ENCODE measurements at places on chromosomes 16 and 17.

GRCh38 chr16:76210157-76210556 is 67.0 kb upstream of the CNTNAP4 start:
- no peak for DNase-seq

- DNase-seq: no peak
Observed at GRCh38 chr17:1755252-1755826, 6.5 kb upstream of the SERPINF1 start.

GRCh38 chr17:35373534-35373983 is at the start of gene SLFN11:
TSS of gene SLFN11 (minus strand) at chr17:35373621. CDS start at chr17:35363807, 9,814 bp downstream.
- DNase-seq: peak; percentile 45

DNA sequence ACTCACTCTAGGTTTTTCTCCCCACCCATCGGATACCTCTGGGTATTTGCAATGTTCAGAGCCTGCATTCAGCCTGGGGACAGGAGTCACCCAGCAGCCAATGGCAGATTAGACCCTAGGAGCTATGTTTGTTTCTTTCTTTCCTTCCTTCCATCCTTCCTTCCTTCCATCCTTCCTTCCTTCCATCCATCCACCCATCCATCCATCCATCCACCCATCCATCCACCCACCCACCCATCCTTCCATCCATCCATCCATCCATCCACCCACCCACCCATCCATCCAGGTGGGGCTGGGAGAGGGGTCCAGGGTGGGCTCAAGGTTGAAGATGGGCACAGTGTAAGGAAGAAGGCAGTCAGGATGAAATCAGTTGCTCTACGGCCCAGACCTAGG is 39.9 kb downstream of the TIMM22 start:
- no peak for DNase-seq

GRCh38 chr17:4480929-4481898 is 17.5 kb upstream of the SPNS2 start:
- DNase-seq: no peak

DNA sequence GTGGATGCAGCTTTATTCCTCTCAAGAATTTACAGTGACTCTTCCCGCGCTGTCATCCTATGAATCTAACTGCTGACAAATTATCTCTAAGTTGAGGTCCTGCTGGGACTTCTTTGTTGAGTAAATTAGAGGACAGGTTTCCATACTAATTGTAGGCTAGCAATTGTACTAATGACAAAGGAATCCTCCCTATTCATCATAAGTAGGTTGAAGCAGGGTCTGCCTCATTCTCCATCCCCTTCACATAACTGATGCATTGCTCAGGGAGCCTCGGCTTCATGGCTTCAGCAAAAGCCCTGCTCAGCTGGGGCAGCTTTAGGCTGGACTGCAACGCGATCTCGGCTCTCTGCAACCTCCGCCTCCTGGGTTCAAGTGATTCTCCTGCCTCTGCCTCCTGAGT is 83.1 kb upstream of the IRX6 start:
- DNase-seq: no peak

DNA sequence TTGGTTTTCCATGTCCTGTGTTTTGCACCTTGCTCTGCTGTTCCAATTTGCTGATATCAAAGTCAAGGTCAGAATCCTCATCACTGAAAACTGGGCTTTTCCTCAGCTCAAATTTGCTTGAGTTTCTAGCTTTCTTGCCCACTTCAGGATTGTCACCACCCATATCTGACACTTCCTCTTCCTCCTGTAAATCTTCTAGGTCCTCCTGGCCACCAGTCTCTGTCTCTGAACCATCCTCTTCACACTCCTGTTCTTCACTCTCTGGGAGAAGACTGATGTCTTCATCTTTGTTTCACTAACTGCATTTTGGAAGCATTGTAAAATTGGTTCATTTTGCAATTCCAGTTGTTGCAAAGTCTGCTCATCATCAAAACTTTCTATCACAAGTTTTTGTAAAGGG is 63.4 kb upstream of the RBL2 start:
- DNase-seq: no peak

- DNase-seq: no peak
Observed at GRCh38 chr16:25124503-25124902, 13.0 kb downstream of the LCMT1 start.

DNA sequence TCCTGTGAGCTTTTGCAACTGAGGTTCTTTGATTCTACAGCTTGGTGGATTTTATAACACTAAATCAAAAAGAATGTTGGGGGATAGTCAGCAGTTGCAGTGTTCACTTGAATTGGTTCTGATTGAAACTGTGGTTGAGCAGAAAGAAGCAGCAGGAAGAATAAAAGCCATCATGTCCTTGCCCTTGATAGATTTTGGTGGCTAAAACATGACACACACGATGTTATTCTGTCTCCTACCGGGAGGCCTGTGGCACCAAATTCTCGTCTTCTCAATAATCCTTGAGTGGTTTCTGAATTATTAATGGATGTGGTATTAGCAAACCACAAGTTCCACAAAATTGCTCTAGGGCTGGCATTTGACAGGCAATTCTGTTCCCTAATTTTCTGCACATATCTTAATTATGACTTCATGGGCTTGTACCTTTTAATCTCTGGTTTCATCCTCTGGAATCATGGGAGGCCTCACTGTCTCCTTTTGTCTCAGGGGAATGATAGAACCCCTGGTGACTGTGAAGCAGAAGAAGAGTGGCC is 338.2 kb downstream of the SNX29 start:
- DNase-seq: no peak

DNA sequence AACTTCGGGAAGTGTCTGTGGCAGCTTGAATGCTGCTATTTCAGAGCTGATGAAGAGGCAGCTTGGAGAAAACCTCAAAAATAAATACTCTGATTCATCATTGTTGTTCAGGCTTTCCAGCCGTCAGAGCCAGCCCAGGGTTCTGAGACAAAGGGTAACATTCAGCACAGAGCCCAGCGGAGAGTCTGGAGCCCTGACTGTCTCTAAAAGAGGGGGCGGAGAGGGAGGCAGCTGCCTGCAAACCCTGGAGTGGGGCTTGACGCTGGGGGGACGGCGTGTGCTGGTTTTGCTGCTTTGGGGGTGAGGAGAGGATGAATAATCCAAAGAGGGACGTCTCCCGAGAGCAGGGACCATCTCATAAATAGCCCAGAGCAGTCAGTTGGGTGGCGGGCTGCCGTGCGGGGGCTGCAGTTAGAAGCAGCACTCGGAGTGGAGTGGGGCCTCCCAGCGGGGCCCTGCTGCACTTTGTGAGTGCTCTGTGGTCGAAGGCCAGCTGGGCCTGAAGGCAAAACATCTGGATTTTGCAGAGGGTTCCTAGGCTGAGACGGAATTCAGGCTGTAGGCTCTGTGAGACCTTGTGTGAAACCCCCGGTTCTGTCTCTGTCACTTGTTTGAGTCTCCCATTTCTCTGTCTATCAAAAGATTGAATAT is 237.8 kb downstream of the PRKCA start:
- peak; percentile 95 for DNase-seq

DNA sequence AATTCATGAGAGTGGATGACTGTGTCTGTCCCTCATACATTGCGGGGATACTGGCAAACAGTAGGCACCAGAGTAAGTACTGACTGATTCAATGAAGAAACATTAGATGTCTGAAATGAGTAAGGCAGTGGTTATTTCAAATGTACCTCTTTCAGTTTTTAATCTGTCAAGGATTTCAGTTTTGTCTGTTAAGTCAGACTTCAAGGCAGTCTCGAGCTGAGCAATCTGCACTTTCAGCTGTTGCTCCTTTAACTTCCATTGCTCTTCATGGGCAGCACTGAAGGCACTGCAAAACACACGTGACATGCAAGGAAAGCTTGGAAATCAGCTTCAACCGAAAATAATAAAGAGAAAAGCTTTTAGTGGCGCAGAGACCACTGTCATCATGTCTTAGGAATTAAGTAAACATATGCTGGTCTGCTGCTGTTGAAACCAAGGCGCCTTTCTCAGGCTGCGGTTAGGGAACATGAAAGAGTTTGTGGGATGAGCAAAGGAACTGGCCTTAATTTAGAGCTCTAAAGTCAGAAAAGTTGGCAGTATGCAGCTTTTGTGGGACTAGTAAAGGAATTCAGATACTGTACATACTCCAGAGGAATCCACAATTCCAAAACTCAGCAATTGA is 38.8 kb downstream of the RPGRIP1L start:
- no peak for DNase-seq

DNA sequence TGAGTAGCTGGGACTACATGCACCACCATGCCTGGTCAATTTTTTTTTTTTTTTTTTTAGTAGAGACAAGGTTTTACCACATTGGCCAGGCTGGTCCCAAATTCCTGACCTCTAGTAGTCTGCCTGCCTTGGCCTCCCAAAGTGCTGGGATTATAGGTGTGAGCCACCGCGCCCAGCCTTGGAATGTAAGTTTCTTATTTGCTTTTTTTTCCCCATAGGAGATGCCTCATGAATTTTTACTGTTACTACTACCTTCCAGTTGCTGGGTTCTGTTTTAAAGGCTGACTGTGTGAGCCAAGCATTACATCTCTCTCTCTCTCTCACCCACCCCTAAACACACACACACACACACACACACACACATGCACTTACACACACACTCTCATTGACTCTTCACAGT is 112.6 kb downstream of the RGS9 start:
- no peak for DNase-seq

- no peak for DNase-seq
Observed at GRCh38 chr17:81125573-81126081, 39.7 kb upstream of the PVALEF start.

DNA sequence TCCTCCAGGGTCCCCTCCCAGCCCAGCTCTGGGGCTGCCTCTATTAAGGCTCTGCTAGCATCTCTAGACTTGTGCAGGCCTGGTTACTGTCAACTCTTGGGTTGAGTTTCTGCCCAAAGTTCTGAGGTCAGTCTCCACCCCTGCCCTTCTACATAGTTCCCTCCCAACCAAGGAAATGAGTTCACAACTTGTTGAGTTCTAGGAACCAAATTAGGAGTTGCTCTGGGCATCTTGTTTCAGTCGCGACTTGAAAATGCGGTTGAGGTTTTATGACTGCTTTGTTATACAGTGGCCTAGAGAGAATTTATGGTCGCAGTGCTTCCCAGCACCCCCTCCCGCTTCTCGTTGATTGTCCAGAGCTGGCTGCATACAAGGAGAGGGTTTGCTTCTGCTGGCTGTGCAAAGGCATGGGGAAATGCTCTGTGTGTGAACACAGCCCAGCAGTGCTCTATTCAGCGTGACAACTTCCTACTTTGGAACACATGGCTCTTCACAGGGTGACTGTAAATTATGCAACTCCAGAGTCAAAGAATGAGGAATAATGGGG is 20.2 kb downstream of the GNAO1 start:
- DNase-seq: no peak

DNA sequence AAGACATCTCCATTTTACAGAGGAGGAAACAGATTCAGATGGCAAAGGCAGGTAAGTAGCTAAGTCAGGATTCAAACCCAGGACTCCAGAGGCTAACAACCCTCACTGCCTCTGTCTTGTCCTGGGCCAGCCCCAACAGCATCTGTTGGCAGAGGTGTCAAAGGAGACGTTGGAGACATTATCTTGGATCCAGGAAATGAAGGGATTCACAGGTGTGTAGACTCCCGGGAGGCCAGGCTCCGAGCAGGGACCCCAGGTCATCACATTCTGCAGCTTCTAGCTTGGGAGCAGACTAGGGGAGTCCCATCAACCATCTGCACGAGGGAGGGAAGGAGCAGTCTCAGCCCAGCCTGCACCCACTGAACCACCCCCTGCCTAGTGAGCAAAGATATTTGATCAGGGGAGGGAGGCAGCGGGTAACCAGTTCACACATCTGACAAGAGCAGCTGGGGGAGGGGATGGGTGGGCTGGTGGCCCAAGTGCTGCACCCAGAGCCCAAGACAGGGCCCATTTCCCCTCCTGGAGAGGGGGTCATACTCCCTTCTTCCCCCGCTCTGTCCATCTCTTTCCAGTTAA is 1.0 kb upstream of the B9D1 start:
- no peak for DNase-seq

GRCh38 chr16:82761858-82762257 is 135.1 kb downstream of the CDH13 start:
- peak; percentile 19 for DNase-seq

- no peak for DNase-seq
Observed at GRCh38 chr17:82419540-82419939, 1.2 kb upstream of the OGFOD3 start.

GRCh38 chr17:10857976-10858375 is 20.1 kb upstream of the PIRT start:
- no peak for DNase-seq

DNA sequence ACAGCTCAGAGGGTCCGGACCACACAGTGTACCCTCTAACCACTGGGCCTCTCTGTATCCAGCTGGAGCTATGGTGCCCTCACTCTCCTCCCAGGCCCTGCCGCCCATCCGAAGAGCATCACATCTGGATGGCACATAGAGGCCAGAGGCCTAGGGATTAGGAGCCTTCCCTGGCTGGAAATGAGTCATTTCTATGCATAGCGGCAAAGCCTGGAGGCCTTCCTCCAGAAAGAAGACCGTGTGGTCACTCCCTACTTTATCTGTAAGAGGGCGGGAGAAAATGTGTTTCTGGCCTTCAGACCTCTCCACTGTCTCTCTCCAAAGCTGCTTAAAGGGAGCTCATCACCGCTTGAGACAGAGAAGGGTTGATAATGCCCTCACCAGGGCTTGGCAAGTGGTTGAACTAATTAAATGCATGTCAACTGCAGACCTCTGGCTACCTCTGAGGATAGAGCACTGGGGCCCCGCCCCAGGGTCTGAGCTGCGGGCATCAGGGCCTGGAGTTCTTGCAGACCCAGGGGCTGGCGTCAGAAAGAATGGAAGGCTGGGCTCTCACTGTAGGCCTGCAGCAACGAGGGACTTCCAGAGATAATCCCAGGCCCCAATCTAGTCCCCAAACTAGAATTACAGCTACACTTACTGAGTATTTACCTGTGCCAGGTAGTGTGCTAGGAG is 122.2 kb downstream of the IRX5 start:
- no peak for DNase-seq

DNA sequence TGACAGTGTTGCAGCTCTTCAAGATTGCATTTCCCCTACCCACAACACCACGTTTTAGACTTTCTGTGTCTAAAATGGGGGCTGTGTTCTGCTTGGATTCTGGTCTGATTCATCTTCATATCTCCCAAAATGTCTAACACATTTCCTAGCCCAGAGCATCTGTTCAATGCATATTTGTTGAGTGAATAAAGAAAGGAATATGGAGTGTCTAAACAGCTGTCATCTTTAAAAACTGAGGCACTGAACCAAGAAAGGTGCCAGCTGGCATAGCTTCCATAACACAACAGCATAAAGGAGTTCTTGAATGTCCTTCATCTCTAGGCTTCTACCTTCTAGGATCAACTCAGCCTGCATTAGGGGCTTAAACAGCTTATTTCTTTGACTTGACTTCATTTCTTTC is 67.4 kb downstream of the CDH11 start:
- no peak for DNase-seq

Data from midbrain (tissue), 1 donor.